Stimulated activated CD4-positive, alpha-beta T cell treated with anti-CD3 and anti-CD28 coated beads, Interleukin-12 subunit alpha, Interleukin-12 subunit beta, amount 100 ng/mL, for 4 hours (primary cell): ENCODE measurements at places on chromosomes 2 and 18.

- no peak for DNase-seq
Measured at GRCh38 chr2:227454323-227454860, 17.6 kb upstream of the AGFG1 start.

DNA sequence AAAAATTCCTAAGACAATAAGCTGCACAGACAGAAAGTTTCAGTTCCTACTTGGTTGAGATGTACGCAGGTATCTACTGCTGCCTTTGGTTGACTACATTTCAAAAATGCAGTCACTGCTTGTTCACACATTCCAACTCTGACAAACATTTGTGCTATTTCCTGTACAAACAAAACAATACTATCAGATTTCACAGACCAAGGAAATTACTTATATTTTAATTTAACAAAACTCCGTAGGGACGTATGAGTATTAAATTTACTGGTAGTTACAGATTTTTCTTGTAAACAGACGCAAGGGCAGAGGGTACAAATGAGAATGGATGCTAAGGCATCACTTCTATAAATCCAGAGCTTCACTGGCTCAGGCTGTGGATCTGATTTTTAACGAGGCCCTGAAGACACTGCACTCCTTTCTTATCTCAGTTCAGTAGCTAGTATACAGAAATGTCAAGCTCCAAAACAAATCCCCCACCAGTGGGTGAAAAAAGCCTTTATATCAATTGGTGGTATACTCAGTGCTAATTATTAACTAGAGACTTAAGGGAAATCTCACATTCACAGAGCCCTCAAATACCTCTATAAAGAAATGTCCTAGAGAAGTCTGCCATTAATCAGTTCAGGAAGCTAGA, 31.7 kb upstream of the TTC32 start:
- no peak for DNase-seq

DNA sequence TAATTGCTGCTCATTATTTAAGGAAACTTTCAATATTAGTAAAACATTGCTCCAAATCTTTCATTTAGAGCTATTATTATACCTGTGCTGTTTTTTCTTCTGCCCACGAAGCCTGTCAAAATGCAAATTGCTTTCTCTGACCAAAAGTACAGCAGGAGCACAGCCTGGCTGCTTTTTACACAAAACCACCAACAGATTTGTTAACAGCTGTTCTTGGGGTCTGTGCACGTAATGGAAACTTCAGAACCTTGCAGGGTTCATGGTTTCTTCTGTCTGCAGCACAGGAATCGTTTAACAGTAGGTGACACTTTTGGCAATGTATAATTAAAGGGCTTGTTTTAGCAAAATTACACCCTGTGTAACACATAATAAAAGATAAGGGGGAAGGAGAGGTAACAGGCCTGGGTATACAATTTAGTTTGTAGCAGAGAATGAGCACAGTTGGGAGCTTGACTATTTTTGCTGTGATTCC, 447.3 kb downstream of the KCNJ3 start:
- no peak for DNase-seq

- DNase-seq = no peak
Measured at GRCh38 chr2:54947646-54948045, 102.6 kb downstream of the RTN4 start.

DNA sequence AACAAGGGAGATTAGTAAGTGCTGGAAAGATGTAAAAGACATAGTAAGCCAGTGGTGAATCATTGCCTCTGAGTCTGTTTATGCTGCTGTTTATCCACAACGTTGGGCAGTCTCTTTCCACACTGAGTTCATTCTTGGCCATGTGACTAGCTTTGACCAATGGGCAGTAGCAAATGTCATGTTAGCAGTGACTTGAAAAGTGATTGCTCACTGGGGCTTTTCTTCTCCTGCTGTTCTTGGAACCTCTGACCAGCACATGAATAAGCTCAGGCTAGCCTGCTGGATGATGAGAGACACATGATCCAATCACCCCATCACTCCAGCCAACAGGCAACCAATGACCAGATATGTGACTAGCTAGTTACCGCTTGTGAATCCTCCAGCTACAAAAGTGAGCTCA, 360.4 kb downstream of the SLC4A3 start:
- no peak for DNase-seq

DNA sequence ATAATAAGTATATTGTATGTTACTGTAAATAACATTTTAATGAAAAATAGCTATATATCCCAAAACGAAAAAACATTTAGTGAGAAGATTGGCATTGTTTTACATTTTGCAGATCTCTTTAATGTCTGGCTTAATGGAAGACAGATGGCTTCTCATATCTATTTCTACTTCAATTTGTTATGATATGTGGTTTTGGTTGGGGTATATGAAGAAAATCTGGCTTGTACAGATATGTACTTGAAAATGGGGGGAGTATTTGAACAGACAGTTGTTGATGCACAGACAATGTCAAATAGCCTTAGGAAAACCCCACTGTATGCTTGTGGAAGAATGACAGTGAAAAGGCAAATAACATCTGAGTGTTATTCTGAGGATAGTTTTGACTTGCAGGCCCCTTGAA, 23.6 kb upstream of the GMCL1 start:
- no peak for DNase-seq

- DNase-seq = no peak
Measured at GRCh38 chr2:198731842-198732399, 725.8 kb downstream of the SATB2 start.

DNA sequence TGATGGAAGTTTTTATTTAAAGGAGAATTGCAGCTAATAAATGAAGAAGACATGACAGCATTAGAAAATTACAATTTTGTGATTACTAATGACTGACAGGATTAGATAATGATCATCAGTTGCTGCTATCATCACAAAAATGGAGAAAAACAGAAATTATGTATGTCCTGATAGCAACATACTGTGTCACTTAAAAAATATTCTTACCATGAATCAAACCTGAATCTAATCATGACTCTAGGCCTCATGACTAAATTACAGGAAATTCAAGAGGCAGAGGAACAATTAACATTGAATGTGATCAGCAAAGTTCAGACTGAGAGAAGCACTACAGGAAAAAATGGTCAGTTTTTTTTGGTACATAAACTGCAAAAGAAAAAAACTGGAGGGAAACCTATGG, 147.8 kb downstream of the PMAIP1 start:
- DNase-seq = no peak

GRCh38 chr18:59096098-59096789, 43.4 kb upstream of the SEC11C start:
- DNase-seq = no peak

DNA sequence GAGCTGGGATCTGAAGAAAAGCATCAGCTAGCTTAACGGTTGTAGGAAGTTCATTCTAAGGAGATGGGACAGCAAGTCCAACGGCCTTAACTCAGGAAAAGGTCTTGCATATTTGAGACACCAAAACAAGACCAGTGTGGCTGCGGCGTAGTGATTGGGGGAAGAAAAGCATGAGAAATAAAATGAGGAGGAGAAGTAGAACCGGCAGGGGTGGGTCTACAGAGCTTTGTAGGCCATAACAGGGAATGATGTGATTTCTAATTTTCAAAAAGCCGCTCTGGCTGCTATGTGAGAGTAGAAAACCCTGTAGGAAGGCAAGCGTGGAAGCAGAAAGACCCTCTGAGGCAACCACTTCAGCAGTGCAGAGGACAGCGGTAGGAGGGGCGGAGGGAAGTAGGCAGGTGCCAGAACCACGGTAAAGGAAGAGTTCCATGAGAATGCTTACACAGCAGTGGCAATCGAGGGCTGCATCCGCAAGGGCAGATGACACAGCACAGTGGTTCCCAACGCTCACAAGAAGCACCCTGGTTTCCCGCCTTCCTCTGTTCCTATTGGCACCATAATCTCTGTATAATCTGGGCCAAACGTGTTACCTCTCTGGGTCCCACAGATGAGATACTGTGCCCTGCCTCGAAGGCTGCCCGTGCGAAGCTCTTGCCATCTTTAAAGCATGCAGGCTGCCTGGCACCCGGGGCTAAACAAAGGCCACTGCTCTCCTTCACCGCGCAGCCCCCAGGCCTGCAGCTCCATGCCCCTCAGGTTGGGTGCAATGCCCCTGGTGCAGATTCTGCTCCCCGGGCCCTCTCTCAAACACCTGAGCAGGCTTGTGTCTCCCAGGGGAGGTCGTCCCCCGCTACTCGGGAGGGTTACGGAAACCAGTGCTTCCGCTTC, 795 bp downstream of the ANKRD39 start:
- no peak for DNase-seq

GRCh38 chr18:25282282-25282681, 69.7 kb downstream of the ZNF521 start:
- no peak for DNase-seq

- DNase-seq = no peak
Measured at GRCh38 chr2:127511090-127511695, 15.1 kb downstream of the IWS1 start.

GRCh38 chr2:209387389-209387788, 36.5 kb upstream of the MAP2 start:
- no peak for DNase-seq

- DNase-seq = no peak
Measured at GRCh38 chr2:232501331-232501771, 13.7 kb upstream of the ECEL1 start.

DNA sequence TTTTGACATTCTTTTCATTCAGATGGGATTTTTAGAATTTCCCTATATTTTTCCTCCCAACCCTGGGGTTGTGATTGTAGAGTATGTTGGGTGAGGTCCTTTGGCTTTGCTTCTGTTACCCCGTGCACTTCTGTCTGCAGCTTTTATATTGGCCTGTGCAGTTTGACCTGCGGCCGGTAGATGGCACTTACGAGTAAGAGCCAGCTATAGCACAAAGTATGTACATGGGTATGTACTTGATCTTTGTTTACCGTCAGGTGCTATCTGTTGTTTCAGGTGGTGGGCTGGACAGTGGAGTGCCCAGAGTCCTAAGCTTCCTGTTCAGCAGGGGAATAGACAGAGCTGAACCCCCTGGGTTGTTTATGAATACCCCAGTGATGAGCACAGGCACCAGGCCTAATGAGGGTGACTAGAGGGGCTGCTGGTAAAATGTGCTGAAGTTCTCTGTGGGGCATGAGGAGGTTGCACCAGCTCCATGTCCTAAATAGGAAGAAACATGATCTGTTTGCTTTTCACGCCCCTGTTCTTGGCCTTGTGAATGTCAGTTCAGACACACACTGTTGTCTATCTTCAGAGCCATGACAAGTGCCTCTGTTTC, 58.9 kb upstream of the THUMPD2 start:
- no peak for DNase-seq

DNA sequence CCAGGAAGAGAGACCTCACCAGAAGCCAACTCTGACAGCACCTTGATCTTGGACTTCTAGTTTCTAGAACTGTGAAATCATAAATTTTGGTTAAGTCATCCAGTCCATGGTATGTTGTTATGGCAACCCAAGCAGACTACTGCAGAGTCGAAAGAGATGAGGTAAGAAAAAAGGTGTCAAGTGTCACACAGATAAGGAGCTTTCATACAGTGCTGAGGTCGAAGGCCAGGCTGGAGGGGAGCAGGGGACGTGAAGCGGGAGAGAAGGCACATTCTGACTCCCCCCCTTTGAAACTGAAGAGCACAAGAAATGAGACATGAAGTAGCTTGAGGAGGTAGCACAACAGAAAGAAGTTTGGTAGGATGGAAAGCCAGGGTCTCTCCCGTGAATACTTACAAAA, 110.4 kb downstream of the ALK start:
- DNase-seq = no peak

DNA sequence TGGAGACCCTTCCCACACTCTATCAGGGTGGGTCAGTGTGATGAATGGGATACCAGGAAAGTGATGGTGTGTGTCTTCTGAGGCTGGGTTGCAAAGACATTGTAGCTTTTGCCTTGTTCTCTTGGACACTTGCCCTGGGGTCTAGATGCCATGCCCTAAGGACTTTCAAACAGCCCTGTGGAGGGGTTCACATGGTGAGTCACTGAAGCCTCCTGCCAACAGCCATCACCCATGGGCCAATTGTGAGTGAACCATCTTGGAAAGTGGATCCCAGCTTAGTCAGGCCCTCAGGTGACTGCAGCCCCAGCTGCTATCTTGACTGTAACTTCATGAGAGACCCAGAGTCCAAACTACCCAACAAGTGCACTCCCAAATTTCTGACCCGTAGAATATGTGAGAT, 25.8 kb upstream of the IGFBP5 start:
- DNase-seq = no peak

- DNase-seq = no peak
Measured at GRCh38 chr2:118190474-118190873, 102.2 kb downstream of the INSIG2 start.

DNA sequence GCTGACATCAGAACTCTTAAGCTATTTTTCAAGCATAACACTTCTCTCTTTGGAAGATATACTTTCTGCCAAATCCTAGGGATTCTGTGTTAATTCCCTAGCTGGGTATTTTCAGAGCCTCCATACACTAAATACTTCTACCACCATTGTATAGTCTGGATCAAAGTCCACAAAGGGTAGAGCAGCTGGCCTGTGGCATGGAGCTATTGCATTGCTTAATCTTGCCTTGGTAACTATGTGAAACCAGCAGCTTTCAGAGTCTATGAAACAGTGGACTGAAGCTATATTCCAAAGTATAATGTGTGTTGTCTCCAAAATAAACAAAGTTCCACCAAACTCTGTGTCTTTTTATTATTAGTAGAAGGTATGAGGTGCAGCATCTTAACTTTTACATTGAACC, 296.9 kb upstream of the CDH19 start:
- no peak for DNase-seq

DNA sequence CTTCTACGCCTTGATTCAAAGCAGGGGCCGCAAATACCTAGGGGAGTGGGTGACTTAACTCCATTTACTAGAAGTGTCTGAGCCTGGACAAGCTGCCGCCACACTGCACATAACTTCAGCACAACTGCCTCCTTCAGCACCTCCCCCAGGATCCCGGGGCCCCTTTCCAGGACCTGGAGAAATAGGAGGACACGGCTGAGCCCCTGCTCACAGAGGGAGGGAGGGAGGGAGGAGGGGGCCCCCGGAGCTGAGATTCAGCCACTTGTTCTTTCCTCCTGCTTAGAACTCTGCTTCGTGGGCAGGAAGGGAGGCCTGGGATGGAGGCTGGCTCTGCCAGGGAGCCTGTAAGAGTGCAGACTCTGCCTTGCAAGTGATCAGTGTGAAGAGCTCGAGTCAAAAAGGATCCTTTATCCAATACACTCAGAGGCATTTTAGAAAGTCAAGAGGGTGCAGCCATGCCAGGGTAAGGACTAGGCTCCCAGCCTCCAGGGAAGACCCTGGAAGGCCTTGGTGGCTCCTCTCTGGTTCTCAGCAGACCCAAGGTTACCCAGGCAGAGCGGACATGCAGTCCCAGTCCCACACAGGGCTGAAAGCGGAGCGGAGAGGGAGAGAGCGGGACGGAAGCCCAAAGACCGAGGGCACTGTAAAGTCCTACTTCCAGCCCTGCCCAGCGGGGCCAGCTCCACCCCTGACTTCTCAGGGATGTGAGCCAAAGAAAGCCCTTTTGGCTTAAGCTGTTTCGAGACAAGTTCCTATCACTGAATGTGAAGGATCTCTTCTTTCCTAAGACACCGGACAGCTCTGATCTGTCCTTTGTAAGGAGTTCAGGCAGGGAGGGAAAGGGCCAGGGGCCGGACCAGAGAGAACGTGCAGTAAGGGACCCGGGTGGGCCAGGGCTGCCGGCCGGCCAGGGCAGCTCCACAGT, 8.6 kb upstream of the ARMC9 start:
- DNase-seq = no peak
